Neural progenitor cell (in vitro differentiated cells): ENCODE measurements at places on chromosomes 6 and 20. TPM values are rescaled to one million over a fixed set of nuclear protein-coding genes. Genes with fewer than 3 reads are reported as not detected.

- DNase-seq = no peak
These were observed 7.6 kb upstream of the CCN2 start for GRCh38 chr6:131958542-131959470.

DNA sequence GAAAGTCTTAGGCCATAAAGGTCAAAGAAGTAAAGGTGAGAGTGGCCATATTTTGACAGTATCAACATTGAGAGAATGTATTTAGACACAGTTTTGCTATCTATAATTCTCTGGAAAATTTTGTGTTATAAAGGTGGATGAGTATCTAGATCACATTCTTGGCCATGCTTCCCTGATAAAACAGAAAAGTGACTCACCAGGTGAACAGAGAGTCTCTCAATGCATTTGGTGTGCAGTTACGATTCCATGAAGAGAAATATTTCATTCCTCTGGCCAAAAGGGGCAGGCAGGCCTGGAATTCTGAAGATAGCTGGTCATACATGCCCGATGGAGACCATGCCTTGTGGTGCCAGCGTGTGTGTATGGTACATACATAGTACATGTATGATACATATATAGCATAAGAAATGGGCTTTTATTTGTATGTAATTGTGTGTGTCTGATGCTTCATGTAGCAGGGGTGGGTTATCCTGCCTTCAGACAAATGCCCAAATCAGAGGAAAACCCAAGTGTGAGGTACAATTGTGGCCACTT lies 164.0 kb downstream of the SOBP start:
- DNase-seq = no peak

- DNase-seq = no peak
These were observed 175.0 kb downstream of the GMPR start for GRCh38 chr6:16413399-16413798.

DNA sequence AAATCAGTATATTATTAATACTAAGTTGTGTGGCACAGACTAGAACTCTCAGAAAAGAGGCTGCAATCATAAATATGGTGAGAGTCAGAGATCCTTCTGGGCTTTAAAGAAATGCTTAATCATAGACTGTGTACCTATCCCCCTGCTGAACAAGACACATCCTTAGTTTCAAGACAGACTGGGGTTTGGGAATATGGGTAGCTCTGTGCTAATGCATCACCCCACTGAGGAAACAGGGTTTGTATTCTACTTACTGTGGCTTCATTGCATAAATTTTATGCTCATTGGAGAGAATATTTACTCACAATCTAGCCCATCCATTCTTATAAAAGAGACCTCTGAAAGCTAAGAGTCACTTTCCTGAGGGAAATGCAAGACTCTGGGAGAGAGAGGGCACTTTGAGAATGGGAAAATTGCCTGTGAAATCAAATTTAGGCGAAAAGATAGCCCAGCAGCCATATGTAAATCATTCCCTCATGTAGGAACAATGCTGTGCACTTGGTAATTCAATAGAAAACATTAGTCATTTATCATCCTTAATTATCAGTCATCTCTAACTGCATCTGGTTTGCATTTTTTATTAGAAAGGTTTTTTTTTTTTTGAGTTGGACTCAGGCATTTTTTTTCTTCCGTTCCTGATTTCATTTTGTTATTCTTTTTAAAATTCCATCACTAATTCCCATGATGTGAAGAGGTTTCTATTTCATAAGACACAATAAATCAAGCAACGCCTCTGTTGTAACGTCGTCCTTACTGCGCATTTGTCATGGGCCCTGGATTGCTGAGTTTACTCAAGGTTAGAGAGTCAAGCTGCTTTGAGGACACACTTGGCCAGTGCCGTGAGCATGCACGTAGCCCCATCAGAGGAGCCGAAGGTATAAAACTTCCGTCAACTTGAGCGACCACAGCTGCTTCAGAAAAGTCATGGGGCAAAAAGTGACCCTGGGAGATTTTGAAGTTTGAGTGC lies 91.8 kb downstream of the TRMT11 start:
- DNase-seq = no peak

DNA sequence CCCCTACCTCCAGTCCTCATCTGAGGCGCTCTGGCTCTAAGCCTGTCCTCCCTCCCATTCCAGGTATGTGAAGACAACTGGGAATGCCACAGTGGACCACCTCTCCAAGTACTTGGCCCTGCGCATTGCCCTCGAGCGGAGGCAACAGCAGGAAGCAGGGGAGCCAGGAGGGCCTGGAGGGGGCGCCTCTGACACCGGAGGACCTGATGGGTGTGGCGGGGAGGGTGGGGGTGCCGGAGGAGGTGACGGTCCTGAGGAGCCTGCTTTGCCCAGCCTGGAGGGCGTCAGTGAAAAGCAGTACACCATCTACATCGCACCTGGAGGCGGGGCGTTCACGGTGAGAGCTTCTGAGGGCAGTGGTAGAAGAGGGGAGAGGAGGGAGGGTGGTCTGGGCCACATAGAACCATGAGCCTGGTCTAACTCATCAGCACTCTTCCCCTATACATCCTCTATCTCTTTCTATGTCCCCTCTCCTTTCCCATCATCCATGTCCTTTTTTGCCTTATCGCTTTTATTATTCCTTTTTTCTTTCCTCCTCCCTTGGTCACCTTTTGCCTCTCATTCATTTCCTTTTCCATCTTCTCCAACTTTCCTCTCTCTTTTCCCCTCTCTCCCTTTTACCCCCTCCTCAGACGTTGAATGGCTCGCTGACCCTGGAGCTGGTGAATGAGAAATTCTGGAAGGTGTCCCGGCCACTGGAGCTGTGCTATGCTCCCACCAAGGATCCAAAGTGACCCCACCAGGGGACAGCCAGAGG lies 3.5 kb downstream of the RING1 start:
- peak; percentile 42 for DNase-seq

DNA sequence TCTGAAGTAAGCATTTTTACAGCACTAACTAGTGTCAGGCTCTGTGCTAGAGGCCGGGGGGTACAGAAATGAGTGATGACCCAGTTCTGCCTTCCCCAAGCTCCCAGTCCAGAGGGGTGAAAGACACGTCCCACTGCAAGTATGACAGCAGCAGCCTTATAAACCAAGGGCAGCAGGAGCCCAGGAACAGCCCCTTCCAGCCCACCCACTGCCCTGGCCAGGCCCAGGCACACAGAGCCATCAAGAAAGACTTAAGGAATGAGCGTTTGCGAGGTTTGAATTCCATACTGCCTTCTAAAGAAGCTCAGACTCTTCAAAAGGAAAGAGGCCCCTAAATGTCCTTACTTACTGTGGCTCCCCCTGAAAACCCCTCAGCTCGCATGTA lies 10.0 kb downstream of the TRERF1 start:
- DNase-seq = peak; percentile 78

BIRC7 gene
- not detected in 2 replicates for total RNA-seq

NR2E1 gene
- total RNA-seq = 0.25 and 1.0 TPM in 2 replicates

LCA5 gene
- total RNA-seq = 10.7 and 13.2 TPM in 2 replicates
